Brain (organoid and tissue), 16 donors: ENCODE measurements at places on chromosomes 11 and 22.

- DNase-seq = no peak
These were observed 95.8 kb upstream of the ALKBH3 start for GRCh38 chr11:43784866-43785265.

DNA sequence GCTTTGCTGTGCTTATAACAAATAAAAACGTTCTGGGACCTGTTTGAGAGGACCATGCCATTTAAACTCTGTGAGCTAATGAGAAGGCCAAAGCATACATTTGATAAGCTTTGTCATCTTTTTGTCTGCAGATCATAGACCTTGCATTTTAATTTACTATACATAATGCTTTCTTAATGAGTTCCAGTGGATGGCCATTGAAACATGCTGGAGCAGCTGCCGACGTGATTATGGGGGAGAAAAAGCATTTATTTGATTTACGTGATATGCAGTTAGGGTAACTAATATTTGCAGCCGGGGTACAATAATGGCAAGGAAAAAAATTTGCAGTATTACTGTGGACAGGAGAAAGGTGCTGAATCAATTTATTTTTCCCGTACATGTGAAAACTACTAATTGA lies 240.2 kb downstream of the FAT3 start:
- no peak for DNase-seq

GRCh38 chr22:49970528-49971231 lies 10.1 kb downstream of the PIM3 start:
- DNase-seq = peak; percentile 80

DNA sequence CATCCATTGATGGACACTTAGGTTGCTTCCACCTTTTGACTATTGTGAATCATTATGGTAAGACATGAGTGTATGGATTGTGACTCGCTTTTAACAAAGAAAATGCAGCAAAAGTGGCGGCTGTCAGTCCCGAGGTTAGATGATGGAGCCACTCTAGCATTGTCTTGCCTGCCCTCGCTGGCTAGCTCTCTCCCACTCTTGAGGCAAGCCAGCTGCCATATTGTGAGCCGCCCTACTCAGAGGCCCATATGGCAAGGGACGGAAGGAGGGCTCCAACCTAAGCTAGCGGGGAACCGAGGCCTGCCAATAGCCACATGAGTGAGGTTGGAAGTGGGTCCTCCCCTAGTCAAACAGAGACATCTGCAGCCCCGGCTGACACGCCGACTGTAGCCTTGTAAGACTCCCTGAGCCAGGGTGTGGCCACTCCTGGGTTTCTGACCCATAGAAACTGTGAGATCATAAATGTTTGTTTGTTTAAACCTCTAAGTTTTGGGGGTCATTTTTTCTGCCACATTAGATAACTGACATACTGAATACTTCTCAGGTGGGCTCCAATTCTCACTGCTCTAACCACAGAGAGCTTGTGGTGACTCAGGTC lies 160.2 kb downstream of the LDLRAD3 start:
- no peak for DNase-seq

GRCh38 chr22:20514658-20515406 lies 7.4 kb downstream of the MED15 start:
- DNase-seq = no peak

- DNase-seq = no peak
These were observed 98.7 kb downstream of the ABTB2 start for GRCh38 chr11:34259087-34259486.

DNA sequence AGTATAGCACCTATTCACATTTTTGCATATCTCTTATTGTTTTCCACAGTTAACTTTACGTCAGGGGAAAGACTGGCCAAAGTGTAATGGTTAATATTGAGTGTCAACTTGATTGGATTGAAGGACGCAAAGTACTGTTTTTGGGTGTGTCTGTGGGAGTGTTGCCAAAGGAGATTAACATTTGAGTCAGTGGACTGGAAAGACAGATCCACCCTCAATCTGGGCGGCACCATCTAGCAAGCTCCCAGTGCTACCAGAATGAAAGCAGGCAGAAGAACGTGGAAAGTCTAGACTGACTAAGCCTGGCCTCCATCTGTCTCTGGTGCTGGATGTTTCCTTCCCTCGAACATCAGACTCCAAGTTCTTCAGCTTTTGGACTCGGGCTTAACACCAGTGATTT lies 1900.7 kb upstream of the RAG2 start:
- DNase-seq = no peak

- DNase-seq = no peak
These were observed 203.1 kb downstream of the RAB38 start for GRCh38 chr11:87972133-87972532.

DNA sequence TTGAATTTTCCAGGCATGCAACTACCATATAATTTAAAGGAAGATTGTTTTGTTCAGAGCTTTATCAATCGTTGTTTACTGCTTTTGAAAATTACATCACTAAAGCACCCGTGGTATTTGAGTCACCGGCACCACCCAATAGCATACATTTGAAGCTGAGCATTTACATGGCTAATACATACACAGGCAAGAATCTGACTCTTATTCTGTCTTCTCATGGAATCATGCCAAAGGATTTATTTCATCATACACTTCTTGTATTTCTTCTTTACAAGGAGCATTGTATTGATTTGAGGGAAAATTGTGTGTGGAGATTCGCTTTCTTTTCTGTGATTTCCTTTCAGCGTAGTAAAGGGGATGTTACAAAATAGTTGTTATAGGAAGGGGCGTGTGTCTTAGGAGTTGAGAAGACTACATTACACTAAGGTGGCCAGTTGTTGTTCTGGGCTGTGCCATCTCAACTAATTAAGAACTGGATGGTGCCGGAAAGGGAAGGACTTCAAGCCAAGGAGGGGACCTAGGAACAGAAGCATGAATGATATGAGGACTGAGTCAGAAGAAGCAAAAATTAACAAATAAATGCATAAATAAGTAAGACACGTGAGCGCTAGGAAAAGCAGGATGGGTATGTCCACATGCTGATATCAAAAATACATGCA lies 12.9 kb upstream of the CD3E start:
- DNase-seq = no peak

GRCh38 chr22:43080616-43081015 lies 8.6 kb downstream of the TTLL1 start:
- DNase-seq = no peak

GRCh38 chr11:10373340-10373739 lies 68.5 kb downstream of the ADM start:
- DNase-seq = no peak
